Transverse colon (tissue), 4 donors: ENCODE measurements at places on chromosomes 3 and 15.

DNA sequence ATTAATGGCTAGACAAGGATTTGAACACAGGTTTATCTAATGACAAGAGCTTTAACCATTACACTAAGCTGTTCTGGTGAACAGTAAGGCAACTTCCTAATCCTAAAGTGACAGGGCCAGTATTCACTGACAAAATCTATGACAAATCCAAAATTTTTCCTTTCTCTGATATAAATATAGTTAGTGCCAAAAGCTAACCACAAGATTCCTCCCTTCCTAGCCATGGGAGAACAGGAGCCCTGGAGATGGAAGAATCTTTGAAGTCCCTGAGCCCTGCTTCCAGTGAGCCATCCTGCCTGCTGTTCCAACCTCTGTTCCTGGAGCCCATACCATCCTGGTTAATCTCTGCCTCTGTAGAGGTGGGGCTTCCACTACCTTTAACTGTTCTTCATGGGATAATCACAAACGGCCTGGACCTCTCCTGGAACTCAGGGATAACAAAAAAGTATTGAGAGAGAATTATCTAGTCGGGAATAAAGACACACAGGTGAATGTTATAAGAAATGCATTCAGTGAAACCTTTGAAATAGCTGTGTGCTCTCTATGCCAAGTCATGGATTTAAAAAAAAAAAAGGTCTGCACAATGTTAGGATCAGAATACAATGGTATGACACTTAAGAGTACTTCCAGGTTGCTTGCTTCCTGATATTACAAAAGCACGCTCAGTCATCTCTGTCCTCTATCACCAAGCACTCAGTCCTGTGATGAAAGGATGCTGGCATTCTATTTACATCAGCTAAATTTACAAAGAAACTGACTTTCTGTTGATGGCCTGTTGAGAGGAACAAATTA, 235.8 kb downstream of the SUCLG2 start:
- H3K4me1 ChIP-seq, result no peaks in the 10 kb centered on the region
- DNase-seq, result no peak
- H3K27ac ChIP-seq, result no peak overlapping the region
- H3K36me3 ChIP-seq, result no peaks in the 10 kb centered on the region

DNA sequence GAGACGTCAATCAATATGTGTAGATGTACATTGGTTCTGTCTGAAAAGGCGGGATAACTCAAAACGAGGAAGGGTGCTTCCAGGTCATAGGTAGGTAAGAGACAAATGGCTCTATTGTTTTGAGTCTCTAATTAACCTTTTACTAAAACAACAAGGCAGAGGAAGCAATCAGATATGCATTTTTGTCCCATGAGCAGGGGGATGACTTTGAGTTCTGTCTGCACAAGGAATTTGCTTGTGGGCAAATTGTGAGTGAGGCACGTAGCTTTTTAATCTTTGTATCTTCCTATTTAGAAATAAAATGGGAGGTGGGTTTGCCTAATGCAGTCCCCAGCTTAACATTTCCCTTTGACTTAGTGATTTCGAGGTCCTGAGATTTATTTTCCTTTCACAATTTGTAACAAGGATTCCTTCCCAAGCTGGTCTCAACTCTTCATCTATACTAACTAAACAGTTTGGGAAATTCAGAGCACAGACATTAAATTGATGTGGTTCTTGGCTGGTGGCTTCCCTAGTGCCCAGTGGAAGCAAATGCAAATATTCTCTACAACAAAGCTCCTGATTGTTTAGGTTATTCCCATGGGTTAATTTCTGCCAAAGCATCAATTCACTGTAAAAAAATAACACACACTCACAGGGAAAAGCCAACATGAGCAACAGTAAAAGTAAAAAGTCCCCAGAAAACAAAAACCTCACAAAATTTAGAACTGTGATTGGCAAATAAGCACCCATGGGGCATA, 738.8 kb upstream of the SGO1 start:
- H3K27ac ChIP-seq, result no peak overlapping the region
- no peaks in the 10 kb centered on the region for H3K27me3 ChIP-seq
- H3K4me1 ChIP-seq, result no peaks in the 10 kb centered on the region
- no peak overlapping the region for H3K4me3 ChIP-seq

GRCh38 chr3:40615110-40615915, 90.6 kb downstream of the ZNF621 start:
- H3K27me3 ChIP-seq, result peaks cover 17% of the 10 kb centered on the region
- H3K36me3 ChIP-seq, result no peaks in the 10 kb centered on the region
- H3K27ac ChIP-seq, result no peak overlapping the region
- no peak overlapping the region for H3K4me3 ChIP-seq

DNA sequence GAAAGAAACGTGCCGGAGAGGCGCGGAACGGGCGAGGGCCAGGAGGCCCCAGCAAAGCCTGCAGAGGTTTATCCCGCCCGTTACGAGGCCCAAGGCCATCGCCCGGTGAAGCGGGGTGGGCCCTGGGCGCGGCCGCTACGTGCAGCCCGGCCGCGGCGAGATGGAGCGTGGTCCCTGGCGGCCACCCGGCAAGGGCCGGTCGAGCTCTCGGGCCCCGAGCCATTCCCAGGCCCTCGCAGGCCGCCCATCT, 1.1 kb downstream of the PKM start:
- no peaks in the 10 kb centered on the region for H3K27me3 ChIP-seq
- no peak for DNase-seq
- H3K27ac ChIP-seq, result peak overlapping the region; percentile 99
- peak overlapping the region; percentile 77 for H3K4me3 ChIP-seq
- no peaks in the 10 kb centered on the region for H3K36me3 ChIP-seq
- H3K4me1 ChIP-seq, result peaks cover 44% of the 10 kb centered on the region

DNA sequence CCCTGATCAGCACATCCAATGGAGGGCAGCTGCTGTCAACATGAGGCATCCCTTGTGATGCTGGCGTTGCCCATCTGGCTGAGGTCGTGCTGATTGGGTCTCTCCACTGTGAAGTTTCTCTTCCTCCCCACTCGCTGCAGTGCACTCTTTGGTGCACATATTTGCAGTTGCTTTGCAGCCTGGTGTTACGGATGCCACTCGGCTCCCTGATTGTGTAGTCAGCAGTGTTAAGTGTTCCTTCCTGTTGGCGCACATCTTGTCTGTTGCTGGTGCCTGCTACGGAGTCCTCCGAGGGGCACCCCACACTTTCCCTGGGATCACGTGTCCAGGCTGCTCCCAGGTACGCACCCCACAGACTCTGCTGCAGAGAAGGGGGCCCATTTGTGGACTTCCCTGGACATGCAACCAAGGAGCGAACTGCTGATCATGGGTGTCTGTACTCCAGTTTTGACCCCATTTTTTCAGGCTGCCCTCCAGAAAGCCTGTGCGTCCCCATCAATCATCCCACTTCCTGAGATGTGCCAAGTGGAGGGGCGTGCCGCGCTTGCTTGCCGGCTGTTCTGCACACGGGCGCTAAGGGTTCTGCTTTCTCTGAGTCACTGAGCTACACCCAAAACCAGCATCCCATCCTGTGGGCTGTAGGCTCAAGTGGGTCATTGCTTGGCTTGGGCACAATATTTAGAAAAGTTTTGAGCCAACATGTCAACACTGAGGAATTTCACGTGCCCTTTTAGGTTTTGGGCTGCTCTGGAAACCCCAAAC, 98.6 kb downstream of the FBLN2 start:
- no peak overlapping the region for H3K27ac ChIP-seq
- H3K4me1 ChIP-seq, result no peaks in the 10 kb centered on the region
- no peak for DNase-seq
- no peak overlapping the region for H3K4me3 ChIP-seq
- no peaks in the 10 kb centered on the region for H3K36me3 ChIP-seq

DNA sequence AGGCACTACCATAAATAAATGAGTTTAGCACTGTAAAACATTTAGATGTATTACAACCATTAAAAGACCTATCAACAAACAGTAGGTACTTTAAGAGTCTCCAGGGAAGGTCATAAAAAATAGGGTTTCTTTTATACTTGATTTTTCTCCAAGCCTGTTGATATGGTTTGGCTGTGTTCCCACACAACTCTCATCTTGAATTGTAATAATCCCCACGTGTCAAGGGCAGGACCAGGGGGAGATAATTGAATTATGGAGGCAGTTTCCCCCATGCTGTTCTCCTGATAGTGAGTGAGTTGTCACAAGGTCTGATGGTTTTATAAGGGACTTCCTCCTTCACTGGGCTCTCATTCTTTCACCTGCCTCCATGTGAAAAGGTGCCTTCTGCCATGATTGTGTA, 468.9 kb upstream of the UBE2E2 start:
- H3K4me3 ChIP-seq, result no peak overlapping the region
- H3K27me3 ChIP-seq, result no peaks in the 10 kb centered on the region
- H3K36me3 ChIP-seq, result no peaks in the 10 kb centered on the region
- H3K4me1 ChIP-seq, result peaks cover 4% of the 10 kb centered on the region
